Left ventricle myocardium superior (tissue), 1 donor: ENCODE measurements at places on chromosomes 13 and 19. TPM values are rescaled to one million over a fixed set of nuclear protein-coding genes. Genes with fewer than 3 reads are reported as not detected.

ZNF729 gene
- total RNA-seq = not detected

GRCh38 chr19:13382633-13382938 lies 123.7 kb downstream of the CACNA1A start:
- DNase-seq = no peak

TMIGD2 gene
- total RNA-seq = not detected

- no peak for DNase-seq
Measured at GRCh38 chr13:44301639-44302015, 72.0 kb upstream of the SERP2 start.

DNA sequence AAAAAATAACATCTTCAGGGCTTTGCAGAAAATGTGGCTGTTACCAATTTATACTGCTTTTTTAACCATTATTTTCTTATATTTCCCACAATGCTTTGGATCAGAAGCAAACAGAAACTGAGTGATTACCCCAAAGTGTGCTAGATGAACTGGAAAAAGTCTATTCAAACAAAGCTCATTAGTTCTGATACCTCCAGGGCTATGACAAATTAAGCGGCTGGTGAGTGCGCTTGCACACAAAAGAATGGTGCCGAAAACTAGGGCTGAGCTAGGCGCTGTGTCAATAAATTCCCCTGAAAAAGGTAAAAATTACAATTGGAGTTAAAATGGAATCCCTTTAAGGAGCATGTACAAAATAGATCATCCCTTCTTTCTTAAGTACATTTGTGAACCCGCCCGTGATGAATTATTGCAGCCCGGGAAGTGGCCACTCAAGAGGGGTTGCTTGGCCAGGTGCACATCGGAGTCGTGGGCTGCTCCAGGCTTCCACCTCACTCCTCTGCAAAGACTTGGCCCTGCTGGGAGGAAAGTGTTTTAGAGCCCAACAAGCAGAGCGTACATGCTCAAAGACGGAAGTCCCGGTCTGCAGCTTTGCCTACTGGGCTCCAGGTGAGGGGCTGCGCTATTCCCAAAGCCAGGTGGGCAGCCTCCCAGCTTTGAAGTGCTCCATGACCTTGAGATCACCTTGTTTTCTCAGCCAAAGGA lies 164.0 kb upstream of the ZNF507 start:
- no peak for DNase-seq

- DNase-seq = no peak
Measured at GRCh38 chr13:67763384-67763783, 533.2 kb upstream of the PCDH9 start.

GRCh38 chr19:48946463-48947257 lies 8.0 kb upstream of the BAX start:
- DNase-seq = no peak

- no peak for DNase-seq
Measured at GRCh38 chr13:108346376-108346775, 76.9 kb downstream of the TNFSF13B start.

- no peak for DNase-seq
Measured at GRCh38 chr13:45511310-45512097, 46.8 kb downstream of the COG3 start.

GRCh38 chr13:111037927-111038326 lies 77.2 kb upstream of the ARHGEF7 start:
- DNase-seq = no peak

- DNase-seq = no peak
Measured at GRCh38 chr19:2747349-2747748, 7.5 kb upstream of the SLC39A3 start.

DNA sequence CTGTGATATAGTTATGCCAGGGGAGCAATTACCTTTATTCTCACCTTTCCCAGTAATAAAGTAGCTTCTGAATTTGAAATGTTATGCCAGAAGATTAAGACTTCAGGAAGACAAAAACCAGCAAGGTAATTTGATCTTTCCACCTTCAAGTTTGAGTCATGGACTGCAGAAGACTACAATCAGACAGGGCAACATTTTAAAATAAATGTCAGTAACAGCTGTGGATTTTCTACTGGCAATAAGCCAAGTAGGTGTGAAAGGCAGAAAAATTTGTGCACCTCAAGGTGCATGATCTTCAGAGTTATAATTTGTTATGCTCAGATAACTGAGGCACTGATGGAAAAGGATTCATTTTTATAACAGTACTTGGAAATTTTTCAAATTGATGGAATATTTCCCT lies 54.9 kb downstream of the SLITRK1 start:
- no peak for DNase-seq

CC2D1A gene
- total RNA-seq = 19.6 TPM

DNA sequence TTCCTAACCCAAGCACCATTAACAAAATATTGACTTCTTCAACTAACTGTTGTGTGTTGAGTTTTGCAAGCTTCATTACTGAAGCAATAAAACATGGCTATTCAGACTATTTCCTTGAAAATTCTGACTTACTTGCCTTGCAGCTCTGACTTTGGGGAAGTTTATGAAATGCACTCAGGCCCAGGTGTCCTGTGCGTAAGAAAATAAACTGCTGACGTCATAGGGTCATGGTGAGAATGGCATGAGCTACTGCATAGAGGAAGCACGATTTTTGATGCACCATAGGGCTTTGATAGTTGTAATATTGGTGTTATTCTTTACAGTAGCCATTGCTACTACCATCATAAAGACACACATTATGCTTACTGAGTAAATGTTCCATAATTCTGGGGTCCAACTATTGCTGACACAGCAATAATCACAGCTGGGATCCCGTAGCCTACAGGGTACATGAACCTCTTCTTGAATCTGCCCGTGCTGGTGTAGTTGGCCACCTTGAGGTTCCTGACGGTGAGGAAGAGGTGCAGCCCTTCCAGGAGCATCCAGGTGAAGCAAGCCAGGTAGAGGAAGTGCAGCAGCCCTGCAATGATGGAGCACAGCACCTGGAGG lies 57.9 kb downstream of the MBD3L2B start:
- no peak for DNase-seq

CBY2 gene
- total RNA-seq = not detected

MBD3L2 gene
- not detected for total RNA-seq

GFY gene
- not detected for total RNA-seq

- DNase-seq = no peak
Measured at GRCh38 chr13:25232937-25233515, 54.3 kb downstream of the MTMR6 start.

DNA sequence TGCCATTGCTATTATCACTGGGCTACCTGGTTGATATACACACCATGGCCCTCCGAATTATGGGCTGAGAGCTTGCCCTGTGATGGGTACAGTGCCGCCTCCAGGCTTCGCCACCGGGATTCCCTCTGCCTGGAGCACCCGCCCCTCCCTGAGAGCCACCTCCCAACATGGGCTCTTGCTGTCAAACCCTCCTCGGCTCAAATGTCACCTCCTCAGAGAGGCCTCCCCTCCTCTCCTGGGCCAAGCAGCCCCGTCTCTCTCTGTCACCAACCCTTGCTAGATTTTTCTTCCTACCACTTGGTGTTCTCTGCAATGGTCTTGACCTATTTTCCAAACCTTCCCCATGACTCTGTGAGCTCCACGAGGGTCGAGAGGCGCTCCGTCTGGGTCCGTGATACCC lies 12.2 kb upstream of the TLE2 start:
- DNase-seq = no peak

DNA sequence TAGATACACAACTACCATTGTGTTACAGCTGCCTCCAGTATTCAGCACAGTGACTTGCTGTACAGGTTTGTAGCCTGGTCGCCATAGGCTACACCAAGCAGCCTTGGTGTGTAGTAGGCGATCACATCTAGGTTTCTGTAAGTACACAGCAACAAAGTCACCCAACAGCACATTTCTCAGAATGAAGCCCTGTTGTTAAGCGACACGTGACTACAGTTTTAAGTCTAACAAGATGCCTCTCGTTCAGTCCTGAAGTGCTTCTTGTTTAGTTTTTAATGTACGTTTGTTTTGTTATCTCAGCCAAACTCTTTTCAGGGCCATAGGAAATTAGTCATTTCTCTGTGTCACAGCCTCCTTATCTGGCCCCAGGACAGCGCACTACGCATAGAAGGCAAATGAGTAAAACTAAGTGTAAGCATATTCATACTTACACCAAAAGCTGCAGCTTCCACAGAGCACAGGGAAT lies 50.0 kb upstream of the GPR183 start:
- DNase-seq = no peak

NCAN gene
- total RNA-seq = not detected

DNA sequence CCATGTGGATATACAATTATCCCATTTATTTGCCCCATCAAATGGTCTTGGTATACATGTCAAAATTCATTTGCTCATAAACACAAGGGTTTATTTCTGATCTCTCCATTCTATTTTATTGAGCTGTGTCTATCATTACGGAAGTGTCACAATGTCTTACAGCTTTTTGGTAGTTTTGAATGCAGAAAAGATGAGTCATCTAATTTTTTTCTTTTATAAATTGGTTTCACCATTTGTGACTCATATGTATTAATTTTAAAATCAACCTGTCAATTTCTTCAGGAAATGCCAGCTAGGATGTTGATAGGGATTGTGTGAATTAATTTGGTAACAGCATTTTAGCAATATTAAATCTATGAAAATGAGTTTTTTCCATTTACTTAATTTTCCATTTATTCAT lies 2549.4 kb downstream of the PCDH9 start:
- no peak for DNase-seq

DNA sequence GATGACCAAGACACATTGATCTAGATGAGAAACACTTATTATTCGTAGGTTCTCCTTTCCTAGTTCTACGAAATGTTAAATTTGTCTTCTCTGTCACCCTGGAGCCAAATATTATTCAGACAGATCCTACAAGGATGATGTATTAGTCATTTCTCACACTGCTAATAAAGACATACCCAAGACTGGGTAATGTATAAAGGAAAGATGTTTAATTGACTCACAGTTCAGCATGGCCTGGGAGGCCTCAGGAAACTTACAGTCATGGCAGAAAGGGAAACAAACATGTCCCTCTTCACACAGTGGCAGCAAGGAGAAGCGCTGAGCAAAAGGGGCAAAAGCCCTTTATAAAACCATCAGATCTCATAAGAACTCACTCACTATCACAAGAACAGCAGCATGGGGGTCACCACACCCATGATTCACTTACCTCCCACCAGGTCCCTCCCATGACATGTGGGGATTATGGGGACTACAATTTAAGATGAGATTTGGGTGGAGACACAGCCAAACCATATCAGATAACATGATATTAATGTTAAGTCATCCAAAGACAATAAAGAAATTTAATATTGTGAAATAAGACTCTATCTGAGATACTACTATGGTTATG lies 1248.8 kb upstream of the SLC10A2 start:
- DNase-seq = no peak

GRCh38 chr19:10677751-10678150 lies 23.5 kb upstream of the QTRT1 start:
- DNase-seq = peak; percentile 23

- peak; percentile 96 for DNase-seq
Measured at GRCh38 chr19:35124098-35125060, 8.8 kb downstream of the FXYD3 start.
